Activated CD8-positive, alpha-beta memory T cell treated with anti-CD3 and anti-CD28 coated beads for 1 hour (primary cell): ENCODE measurements at places on chromosomes 6 and 20.

GRCh38 chr6:83071023-83071422 lies 3.6 kb downstream of the DOP1A start:
- DNase-seq = no peak

- DNase-seq = no peak
Observed at GRCh38 chr20:8190043-8190880, 58.2 kb downstream of the PLCB1 start.

DNA sequence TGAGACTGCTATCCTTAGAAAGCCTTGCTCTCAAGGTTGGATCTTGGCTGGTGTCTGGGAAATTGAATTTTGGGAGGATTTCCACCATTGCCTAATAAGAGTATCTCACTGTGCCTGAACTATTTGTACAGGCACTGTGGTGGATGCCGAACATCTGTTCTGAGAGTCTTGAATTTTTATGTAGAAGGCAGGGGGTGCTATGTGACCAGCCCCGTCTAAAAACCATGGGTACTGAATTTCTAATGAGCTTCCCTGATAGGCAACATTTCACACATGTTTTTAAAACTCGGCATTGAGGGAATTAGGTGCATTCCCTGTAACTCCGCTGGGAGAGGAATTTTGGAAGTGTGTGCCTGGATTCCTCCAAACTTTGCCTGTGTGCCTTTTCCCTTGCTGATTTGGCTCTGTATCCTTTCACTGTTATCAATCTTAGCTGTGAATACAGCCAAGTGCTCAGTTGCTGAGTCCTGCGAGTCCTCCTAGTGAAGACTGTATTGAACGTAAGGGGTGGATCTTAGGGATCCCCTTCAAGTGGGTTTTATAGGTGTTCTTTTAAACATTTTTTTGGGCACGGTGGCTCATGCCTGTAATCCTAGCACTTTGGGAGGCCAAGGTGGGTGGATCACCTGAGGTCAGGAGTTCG lies 27.6 kb upstream of the SCAF8 start:
- DNase-seq = no peak

- DNase-seq = no peak
Observed at GRCh38 chr6:470901-471448, 79.4 kb downstream of the IRF4 start.

DNA sequence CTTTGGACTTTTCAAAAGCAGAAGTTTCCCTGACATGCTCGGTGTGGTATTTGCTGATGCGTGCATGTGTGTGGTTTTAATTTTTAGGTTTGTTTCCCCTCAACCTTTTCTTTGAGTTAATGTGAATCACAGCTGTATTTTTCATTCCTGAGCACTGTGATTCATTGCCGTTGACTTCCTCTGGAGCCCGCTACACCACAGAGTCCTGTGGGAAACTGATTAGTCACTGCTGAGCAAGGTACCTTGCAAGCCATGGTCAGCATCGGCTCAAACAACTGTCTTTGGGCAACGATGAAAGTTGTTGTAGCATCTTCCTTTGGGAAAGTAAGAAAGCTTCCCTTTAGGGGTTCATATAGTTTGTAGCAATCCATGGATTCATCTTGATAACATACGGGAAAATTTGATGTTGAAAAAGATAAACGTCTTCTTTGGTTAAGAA lies 57.5 kb downstream of the RIN2 start:
- DNase-seq = no peak

DNA sequence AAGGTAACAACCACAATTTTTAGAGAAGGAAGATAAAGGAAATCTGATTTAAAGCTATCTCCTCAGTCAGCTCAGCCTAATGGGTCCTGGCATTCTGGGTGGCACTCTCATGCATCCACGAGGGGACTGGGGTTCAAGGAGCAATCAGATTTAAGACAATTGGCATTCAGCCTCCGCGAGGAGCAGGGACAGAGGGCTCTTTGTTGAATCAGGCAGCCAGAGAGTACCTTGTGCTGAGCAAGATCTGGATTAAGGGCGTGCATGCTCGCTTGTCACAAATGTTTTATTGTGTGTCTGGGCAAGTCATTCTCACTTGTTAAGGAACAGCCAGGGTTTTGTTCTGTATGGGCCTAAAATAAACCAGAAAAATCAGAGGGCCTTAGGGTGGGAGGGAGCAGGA lies 475.3 kb upstream of the NRSN1 start:
- DNase-seq = no peak

DNA sequence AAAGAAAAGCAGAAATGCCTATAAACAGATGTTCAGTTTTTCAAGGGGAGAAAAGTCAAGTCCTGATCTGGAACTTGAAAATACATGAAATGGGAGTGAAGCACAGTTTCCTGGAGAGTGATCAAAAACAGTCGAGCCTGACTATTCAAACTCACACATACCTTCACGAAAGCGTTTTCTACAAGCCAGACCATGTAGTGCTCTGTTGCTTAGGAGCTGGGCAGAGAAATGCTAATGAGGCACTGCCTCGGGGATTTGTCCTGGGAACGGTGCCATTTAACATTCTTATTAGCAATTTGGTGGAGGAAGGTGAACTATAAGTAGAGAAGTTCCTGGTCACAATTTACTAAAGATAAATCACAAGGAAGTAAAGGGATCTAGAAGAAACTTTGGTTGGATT lies 5.9 kb downstream of the NHSL1 start:
- DNase-seq = no peak
